Endothelial cell of umbilical vein (primary cell): ENCODE measurements at places on chromosomes 2 and 18.

DNA sequence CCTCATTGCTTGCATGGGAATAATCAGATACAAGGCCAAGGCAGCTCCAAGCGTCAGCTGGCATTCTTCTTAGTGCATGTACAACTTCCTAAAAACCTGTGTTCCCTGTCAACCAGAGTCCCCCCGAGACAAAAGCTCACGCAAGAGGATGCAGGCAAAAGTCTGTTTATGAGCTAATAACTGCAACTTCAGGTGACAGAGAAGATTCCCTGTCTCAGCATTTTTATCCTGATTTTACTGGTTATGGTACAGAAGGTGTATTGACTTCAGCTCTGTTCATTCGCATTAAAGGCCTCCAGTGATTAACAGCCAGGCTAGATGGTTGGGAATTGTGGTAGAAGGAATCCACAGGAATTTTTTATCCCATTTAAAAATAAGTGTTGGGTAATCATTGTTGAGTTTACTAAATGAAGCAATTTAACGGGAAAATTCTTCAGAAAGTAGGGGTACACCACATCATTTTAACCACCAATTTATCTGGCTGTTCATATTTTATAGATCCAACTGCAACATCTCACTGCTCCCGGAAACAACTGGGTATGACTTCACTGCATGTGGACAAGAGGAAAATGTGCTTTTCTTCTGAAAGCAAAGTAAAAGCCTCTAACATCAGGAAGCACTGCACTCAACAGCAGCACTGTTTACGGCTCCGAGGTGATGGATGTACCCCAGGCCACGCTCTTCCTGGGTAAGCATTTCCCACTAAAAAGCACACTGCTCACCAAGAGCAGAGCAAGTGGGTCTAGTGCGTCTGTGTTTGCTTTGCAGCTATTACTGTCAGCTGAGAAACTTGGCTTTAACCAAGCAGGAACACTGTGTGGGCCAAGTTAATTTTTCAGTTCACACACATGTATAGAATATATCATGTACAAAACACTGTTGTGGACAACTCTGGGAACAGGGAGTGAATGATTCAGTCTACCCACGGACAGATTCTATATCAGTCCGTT, 31.9 kb downstream of the CCBE1 start:
- no peak for DNase-seq

DNA sequence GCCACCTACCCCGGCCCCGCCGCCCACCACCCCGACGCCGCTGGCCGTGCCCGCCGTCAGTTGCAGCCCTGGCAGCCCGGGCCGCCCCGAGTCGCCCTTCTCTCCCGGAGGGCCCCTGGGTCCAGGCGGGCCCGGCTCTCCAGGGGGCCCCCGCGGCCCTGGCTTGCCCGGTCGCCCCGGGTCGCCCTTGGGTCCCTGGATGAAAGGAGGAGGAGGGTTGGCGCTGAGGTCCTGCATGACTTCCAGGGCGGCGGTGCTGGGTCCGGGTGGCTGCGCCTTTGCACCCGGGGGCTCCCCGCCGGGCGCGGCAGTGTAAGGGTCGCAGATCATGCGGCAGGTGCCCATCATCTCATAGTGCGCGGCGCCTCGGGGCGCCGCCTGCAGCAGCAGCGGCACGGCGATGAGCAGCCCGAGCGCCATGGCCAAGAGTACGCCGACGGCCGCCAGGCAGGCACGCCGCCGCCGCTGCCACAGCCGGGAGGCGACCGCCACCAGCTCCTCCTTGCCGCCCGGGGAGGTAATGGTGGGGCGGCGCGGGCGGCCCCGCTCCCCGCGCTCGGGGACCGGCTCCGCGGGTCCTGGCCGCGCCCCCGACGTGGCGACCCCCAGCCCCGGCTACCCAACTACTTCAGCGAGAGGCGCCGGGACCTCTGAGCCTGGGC, 570 bp downstream of the C1QL2 start:
- DNase-seq = no peak

DNA sequence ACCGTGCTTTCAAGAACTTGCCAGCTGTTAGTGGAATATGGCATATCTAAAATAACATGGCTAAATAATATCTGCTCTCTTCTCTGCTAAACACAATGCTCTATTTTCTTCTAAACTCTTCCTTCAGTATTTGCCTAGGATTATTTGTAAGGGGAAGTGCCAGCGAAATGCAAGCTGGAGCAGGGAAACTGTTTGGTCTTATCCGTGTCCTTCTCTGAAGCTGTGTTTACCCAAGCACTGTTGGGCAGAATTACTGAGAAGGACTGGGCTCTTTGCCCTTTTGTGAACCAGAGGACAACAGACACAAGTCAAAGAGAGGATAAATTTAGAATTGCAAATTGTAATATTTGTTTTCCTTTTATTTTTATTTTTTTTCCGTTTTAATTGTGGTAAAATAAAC, 23.6 kb downstream of the CPO start:
- DNase-seq = no peak

DNA sequence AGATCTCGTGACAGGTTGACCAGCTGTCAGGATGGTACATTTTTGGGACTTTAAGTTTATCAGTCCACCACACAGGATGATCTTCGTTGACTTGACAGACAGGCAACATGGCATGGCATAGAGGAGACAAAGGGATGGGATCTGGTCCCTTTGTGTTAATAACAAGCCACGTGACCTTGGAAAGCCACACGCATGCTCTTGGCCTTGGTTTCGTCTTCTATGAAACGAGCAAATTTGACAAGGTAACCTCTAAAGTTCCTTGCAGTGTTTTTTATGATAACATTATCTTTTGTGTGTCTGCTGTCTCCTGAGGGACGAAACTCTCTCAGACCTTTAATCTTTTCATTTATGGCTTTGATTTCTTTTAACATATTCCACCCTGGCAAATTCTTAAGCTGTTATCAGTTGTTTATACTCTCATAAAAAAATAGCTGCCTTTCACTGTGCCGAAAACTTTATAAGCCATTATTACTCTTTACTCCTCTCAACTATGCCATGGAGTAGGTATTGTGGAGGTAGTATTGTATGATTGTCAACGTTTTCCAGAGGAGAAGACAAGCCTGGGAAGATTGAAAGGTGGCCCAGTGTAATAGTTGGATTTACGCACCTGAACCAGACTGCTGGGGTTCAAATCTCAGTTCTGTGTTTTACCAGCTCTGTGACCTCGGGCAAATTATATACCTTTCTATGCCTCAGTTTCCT, 81.3 kb downstream of the MYOM1 start:
- no peak for DNase-seq

GRCh38 chr2:85750587-85751575, 2.9 kb upstream of the ATOH8 start:
- DNase-seq = peak; percentile 72

DNA sequence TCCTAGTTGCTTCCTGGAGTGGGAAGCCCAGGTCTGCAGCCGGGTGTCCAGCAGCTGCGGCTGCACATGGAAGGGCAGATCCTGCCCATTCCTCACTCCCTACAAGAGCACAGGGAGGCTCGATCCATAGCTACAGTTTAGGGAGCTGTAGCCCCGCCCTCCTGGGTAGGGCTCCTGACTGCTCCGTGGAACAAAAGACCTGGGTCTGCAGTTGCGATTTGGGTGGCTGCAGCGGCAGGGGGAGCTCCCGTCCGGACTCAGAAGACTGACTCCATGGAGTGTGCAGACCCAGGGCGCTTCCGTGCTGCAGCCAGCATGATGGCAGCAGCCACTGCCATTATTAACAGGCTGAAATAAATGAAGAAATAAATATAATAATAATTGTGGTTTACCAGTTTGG, 157.3 kb downstream of the CTNNA2 start:
- no peak for DNase-seq

DNA sequence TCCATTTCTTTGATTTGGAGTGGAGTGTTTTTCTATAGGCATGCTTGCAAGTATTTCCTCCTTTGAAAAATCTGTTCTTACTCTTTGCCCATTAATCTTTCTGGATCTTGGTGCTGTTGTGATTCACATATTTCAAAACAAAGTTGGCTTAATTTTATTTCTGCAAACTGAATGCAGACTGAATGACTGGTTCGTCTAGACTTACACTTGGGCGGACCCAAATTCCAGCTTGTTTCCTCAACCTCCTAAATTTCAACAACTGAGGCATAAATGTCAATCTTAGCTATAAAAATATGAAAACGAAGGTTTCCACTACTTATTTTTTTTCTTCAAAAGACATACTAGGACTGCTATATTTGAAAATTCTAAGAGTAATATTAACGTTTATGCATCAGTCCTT, 59.0 kb downstream of the ANKRD44 start:
- no peak for DNase-seq

GRCh38 chr2:64291181-64291580, 147.0 kb upstream of the PELI1 start:
- DNase-seq = no peak

DNA sequence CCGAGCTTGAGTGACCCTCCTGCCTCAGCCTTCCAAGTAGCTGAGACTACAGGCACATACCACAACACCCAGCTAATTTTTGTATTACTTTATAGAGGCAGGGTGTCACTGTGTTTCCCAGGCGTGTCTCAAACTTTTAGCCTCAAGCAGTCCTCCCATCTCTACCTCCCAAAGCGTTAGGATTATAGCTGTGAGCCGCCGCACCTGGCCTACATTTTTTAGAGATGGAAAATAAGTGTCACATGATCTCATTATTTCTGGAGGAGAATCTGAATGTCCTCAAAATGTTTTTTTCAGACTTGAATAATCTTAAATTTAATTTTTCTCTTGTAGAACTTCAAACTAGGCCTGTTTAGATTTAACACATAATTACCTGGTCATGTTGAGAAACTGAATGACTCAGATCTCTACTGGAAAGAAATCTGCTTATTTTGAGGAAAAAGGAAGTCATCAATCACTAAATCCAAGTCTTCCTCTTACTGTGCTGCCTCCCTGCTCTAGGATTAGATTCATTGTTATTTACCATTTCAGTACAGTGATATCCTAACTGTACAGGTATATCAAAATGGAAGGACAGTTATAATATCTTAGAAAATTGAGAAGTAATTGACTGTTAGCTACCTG, 92.4 kb downstream of the COX7A2L start:
- peak; percentile 39 for DNase-seq

GRCh38 chr2:37232131-37232933, 874 bp downstream of the NDUFAF7 start:
- no peak for DNase-seq

DNA sequence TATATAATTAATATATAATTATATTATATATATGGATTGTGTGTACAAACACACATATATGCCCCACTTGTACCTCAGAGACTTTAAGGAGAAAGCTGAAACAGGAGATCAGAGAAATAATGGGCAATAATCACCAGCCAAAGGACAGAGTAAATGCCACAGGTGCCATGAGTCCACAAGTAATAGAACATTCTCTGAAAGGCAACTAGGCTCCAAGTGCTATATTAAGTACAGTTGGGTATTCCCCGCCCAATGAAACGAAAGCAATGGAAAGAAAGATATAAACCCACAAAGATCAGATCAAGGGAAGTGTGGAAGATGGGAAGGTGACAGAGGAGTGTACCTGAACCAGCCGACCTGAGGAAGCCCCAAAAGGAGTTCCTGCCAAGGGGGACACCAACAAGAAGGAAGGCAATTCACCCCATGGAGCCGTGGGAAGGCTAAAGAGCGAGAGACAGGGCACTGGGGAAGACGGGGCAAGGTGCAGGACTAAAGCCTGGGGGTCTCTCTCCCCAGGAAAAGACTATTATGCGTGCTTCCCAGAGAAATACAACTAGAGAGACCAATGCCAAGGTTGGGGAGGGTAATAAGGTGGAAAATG, 19.0 kb downstream of the DYM start:
- DNase-seq = no peak
